NCI-H1436 treated with DMSO at 0.1 percent for 48 hours (cell line): ENCODE measurements at places on chromosomes 11 and 22.

GRCh38 chr22:43234264-43234988 is 47.5 kb upstream of the TTLL12 start:
- no peak for DNase-seq

GRCh38 chr11:12170984-12171383 is 60.6 kb downstream of the MICAL2 start:
- no peak for DNase-seq

DNA sequence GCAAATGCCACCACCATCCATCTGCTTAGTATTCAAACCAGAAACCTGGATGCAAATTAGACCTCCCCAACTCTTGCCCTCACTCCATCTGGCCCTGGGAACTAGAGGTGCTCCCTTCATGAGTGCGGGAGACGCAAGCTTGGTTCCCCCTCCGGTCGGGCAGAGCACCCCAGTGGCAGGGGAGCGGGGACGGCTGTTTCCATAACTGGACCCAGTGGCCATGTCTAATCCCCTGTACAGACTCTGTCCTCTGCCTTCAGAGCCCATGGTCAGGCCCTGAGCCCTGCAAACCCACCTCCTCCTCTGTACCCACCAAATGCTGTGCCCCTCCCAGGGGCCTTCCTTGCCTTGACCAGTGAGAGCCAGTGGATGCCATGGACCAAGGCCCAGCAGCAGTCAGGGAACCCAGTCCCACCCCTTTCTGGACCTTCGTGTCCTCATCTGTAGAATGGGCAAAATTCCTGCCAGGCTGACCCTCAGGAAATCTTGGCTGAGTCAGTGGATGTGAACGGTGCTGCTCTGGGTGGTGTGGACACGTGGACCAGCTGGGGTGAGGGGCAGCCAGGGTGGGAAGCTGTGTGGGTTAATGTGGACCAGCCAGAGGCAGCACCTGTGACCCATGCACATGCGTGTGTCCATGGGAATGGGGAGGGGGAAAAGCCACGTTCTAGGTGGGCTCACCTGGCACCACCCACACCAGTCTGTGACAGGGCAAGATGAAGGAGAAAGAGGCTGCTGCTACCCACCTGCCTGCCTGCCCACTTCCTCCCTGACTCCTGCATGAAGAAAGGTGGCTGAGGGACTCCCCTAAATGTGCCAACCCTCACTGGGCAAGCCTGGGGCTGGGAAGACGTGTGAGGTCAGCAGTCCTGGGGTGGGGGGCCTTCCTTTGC is 72.8 kb downstream of the LRRC32 start:
- no peak for DNase-seq

DNA sequence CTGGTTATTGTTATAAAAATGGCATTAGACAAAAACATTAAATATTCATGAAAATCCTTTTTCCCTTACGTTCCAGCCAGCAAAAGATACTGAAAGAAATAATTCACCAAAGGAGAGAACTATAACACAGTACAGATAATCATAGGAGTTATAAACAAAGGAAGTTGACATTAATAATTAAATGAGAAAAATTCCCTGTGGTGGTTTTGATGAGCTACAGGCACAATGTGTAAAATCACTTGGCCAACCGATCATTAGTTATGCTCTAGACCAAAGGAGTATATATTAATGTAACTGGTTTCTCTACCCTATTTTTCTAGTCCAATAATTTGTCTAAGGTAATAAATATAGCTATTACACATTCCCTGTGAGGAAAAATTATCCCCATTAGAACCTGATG is 534.7 kb downstream of the CNTN5 start:
- no peak for DNase-seq

DNA sequence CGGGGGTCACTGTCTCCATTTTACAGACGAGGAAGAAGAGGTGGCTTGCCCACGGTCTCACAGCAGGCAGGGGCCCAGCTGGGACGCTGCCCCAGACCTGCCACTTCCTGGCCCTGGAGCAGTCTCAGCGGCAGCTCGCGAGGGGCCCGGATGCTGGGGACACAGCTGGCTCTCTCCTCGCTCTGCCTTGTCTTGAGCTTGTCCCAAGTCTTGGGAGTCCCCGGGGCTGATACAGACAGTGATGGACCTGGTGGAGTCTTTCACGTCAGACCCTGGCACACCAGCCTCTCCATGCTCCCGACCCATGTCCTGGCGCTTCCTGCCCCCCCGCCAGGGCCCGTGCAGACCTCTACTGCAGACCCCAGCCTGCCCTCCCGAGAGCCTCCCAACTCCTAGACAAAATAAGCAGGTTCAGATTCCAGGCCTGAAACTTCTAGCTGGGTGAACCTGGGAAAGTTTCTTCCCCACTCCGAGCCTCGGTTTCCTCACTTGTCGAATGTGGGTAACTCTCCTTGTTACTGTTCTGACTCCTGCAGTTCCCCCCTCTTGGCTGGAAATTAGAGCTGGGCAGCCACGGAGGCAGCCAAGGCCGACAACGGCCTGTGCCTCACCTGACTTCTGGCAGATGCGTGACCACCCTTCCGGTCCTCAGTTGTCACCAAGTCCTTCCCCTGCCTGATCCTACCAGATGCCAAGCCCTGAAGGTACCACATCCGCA is 145.4 kb downstream of the CACNA1I start:
- no peak for DNase-seq

DNA sequence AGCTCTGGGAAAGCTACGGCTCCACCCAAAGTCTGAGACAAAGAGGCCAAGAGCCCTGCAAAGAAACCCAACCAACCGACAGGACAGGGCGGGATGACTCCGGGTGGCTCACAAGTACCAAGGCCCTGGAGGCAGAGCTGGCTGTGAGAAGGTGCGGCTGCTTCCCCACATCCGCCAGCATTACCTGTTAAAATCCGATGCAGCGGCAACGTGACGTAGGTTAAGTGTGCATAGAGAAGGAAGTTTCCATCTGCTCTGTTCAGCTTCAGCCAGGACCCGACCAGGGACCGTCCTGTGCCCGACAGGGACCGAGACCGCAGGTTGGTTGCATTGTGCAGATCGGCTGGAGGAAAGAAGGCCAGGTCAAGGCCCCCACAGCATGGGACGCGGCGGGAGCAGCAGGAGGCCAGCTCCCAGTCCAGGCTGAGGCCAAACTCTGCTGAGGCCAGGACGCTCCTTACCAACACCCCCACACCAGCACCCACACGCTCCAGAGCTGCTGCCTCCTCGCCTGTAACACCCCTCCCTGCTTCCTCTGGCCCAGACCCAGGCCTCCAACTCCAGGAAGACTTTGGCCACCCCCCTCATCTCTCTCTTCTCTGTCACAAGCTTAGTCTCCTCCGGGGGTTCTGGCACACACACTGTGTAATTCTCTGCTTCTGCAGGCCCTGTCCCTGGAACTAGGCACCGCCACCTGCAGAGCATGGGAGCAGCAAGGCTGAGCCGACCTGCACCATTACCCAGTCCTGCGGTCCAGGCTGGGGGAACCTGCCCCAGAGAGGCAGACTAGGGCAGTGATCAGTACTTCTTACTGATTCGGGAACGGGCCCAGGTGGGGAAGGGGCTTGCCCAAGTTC is 34.1 kb downstream of the NUP50 start:
- no peak for DNase-seq

GRCh38 chr22:50641696-50642607 is 14.0 kb upstream of the ARSA start:
- DNase-seq, result no peak

DNA sequence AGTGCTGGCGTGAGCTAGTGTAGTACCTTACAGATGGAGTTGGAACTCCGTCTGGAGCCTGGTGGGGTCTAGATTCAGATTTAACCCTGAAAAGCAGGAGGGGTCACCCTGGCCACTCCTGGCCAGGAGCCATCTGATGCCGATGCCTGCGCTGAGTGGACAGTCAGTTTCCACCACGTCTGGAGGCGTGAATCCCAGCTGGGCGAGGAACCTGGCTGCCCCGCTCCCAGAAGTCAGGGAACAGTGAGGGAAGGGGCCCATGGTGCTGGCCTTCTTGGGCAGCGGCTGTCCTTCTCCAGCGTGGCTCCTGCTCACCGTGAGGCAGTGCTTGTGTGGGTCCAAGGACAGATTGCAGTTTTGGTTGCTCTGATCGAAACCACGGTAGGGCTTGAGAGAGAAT is 76.3 kb downstream of the PARVB start:
- DNase-seq, result no peak

DNA sequence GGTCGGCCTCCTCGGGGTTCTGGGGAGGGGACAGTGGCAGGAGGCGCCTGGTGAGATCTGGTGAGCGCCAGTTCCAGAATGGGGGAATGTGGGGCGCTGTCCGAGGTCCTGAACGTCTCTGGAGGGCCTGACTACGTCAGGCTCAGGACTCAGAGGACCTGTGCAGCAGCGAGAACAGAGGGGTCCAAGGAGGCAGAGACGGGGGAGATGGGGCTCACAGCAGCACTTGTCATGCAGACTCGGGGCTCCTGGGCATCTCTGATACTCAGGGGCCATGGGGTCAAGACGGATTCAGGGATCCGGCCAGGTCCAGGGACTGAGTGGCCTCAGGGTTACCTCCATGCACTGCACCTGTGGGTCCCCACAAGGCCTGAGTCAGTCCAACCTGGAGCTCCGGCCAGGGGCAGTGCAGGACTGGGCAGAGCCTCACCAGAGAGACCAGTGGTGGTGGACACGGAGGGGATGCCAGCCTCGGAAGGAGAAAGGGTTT is 92.2 kb downstream of the BRD1 start:
- no peak for DNase-seq

DNA sequence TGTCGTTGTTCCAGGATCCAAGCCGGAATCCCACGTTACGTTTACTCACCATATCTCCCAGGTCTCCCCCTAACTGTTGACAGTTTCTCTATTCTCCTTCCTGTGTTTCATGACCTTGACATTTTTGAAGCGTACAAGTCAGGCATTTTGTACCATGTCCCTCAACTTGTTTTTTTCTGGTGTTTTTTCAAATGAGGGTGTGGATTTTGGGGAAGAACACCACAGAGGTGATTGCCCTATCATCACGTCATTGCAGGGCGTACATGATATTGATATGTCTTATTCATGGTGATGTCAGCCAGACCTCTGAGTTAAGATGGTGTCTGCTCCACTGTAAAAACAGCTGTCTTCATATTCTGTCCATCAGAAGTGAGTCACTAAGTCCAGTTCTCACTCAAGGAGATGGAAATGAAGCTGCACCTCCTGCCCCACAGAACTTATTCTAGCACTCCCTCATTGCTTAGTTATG is 28.3 kb upstream of the SOX10 start:
- no peak for DNase-seq

- no peak for DNase-seq
Observed at GRCh38 chr11:120867531-120867930, 156.4 kb upstream of the TBCEL start.

DNA sequence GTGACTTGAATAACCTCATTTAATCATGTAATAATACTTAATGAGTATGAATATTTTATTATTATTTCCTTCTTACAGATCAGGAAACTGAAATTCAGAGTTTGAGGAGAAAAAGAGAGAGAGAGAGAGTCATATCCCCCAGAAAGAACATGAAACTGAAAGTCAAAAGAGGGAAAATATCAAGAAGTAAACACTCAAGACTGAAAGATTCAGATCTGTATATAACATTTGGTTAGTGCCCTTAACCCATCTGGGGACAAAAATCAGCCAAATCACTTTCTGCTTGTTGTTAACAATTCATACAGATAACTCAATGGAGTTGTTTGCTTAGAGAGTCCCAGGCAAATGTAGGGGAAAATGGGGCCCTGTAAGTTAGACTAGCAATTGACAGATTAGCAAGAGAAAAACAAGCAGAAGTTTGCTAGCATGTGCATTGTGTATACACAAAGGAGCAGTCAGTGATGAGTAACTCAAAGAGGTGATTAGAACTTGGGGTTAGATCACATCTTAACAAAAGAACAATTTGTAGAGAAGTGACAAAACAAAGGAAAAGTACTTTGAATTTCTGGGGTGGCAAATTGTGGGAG is 25.9 kb upstream of the MMP13 start:
- no peak for DNase-seq

GRCh38 chr11:7422544-7423331 is 62.6 kb upstream of the OLFML1 start:
- DNase-seq, result no peak

- no peak for DNase-seq
Observed at GRCh38 chr22:44293876-44294275, 18.9 kb downstream of the SHISAL1 start.

DNA sequence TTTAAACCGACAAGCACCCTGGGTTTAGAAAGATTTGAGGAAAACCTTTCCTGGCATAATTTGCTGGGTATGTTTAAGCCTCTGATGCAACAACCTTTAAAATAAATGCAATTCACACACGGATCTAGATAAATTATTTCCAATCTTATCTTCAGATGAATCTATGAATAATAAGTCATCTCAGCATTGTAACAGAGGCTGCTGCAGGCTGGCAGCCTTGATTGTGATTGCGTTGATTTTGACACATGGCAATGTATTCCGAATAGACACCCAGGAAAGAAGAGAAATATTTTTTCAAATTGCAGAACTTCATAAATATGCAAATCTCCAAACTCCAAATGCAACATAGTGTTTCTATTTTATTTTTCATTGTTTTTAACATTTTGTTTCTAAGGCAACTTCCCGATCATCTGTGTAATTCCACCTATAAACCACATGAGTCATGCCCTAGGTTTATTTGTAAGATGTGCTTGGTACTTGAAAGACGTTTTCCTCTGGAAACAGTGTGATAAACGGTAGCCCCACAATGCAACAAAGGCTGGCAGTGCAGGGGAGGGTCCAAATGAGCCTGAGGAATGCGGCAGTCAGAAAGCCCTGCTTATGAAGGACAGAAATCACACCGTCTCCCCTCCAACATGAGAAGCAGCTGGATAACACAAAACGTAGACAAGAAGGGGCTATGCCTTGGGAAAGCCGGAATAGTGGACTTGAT is 359.0 kb downstream of the BRD1 start:
- no peak for DNase-seq

DNA sequence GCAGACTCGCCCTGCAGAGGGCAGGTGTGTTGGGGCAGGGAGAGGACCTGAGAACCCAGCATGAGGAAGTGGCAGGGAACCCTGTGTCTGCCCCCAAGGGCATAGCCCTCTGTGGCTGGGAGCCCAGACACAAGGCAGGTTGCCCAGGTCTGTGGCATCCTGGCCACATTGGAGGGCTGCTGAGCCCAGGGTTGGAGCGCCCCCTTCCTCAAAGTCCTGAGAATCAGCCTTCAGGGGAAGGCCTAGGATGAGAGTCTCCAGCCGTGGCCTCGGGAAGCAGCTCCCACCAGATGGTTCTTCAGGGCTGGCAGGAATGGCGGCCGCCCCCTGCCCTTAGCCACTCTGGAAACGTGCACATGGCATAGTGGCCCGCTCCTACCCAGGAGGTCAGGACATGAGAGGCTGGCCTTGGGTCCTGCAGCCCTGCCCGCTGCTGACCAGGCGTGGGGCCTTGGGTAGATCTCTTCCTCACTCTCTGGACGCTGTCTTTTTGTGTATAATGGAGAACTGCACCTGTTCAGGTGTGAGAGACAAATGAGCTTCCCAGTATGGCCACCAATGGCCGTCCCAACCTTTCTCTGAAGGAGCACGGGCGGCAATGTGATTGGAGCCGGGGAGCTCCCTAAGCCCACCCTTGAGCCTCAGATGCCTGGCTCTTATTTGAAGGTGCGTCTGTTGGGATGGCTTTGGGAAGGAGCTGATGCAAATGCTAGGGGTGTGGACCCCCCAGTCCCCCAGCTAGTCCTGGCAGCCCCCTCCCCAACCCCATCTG is 4.6 kb upstream of the CDC42BPG start:
- DNase-seq, result no peak
